NCI-H446 treated with DMSO at 0.1 percent for 48 hours (cell line): ENCODE measurements at places on chromosomes 5 and 9.

DNA sequence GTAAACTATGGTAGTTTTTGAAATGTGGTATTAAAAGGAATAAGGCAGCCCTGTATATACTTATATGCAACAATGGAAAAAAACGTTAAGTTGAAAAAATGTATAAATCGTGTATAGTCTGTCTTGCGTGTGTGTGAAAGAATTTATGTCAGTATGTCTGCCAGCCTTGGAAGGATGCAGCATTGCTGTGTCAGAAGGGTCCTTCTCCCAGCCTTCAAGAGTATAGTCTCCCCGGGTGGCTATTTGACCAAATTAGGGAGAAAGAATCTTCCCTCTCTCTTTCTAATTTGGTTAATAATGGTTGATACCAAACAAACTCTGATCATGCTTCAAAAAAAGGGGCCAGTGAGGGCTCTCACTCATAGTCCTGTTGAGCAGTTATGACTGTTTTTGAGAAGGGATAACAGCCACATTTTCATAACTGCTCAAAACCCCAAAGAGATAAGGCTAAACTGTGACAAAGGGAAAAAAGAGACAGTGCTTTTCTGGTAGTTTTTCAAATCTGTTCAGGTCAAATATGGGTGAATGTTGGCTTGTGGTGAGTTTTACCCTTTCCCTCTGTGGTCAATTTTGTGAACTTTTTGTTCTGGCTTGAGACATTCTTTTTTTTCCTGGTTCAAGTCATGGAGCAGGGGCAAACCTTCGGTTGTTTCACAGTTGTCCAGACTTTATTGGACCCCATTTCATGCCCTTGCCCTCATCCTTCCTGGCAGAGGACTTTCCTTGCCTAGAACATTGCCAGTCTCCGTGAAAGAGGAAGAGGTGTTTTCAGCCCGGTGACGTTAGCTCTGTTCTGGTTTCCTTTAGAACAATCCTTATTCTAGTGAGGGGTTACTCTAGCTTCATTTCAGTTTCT, 21.0 kb downstream of the SNX30 start:
- DNase-seq, result no peak

DNA sequence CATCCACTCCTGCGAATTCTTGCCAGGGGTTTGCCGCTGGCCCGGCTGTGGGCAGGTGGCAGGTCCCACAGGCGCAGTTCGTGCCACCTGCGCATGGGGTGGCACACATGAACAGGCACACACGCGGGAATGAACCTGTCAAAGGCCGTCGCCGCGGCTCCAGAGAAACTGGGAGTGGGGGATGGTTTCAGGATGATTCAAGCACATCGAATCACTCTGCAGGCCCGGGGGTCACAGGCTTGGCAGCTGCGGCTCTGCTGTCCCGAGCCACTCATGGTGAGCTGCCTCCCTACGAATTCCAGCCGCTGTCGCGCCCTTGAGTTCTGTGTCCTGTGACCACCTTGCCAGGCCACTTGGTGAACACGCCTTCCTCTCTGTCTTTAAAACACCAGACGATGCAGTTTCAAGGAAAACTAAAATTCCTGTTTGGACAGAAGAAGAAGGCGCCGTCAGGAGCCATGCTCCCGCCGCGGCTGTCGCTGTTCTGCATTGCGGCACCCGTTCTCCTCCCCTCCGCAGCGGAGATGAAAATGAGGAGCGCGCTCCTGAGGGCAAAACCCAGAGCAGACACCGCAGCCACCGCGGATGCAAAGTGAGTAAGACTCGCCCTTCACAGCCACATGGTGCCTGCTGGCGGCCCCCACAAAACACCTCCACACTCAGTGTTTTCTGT, 15.4 kb upstream of the EXOC3 start:
- DNase-seq, result no peak

- peak; percentile 89 for DNase-seq
These were observed 61.7 kb upstream of the PPP2R2B start for GRCh38 chr5:146940295-146940694.

DNA sequence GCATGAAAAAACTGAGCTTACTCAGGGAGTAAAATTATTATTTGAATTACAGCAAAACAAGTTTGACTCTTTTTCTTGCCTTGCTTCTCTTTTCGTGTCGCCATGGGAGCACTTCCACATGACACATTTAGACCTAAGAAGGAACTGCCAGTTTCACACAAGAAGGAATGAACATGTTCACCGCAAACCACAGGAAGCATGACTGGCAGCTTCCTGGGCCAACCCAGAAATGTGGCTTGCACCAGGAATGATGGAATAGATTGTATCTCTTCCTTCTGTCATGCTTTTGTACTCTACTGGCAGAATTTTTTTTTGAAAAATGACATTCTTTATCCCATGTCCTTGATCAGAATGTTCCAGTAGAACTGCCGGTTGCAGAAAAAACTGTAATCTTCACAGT, 32.9 kb upstream of the MAN2A1 start:
- no peak for DNase-seq

GRCh38 chr9:38358390-38359296, 33.9 kb upstream of the ALDH1B1 start:
- DNase-seq, result no peak

DNA sequence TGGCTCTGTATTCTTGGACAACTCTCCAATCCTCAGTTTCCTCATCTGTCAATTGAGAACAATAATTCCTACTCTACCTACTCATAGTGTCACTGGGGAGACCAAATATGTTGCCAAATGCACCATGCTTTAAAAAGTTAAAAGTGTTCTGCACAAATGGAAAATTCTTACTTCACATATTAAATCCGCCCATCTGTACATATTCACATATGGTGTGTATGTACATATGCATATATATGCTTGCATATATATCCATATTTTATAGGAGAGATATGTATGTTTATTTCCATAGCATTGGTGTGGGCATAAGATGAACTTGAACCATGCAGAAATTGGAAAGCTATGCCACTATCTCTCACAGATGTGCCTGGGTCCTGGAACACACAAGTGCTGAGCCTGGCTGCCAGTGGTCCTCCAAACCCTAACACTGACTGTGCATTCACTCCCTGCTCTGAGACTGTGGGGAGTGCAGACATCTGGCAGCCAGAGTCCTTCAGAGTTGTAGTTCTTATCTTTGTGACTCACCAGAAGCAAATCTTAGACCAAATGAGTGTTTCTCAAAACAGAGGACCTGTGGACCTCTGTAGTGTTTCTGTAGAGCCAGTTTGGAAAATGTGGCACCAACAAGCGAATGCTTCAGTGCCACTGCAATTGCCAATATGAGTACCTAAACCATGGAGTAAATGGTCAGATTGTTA, 168.7 kb downstream of the GRIA1 start:
- no peak for DNase-seq

- no peak for DNase-seq
These were observed 113.3 kb upstream of the GRAMD2B start for GRCh38 chr5:126309860-126310259.

DNA sequence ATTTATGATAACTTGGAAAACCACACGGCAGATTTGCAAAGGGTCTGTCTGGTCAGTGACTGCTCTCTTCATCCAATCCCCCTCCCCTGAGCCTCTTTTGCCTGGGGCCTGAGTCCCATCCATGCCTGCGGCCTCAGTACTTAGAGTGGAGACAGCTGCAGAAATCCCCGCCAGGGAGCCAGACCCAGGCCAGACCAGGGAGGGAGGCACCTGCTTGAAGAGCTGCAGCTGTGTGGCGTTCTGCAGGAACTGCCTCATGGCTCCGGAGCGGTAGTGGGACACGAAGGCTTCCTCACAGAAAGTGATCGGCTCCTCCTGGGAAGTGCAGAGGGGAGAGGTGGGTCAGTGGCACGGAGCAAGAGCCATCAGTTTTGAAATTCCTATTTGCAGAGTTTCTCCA, 101.6 kb downstream of the CRB2 start:
- no peak for DNase-seq

DNA sequence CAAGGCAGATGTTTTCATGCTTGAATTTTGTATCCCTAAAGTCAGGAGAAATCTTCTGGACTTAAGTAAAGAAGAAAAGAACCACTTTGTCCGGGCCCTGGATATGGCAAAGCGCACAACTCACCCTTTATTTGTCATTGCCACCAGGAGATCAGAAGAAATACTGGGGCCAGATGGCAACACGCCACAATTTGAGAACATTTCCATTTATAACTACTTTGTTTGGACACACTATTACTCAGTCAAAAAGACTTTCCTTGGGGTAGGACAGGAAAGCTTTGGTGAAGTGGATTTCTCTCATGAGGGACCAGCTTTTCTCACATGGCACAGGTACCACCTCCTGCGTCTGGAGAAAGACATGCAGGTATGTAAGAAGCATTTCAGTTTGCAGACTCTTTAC, 2.3 kb downstream of the TYRP1 start:
- DNase-seq, result peak; percentile 62

DNA sequence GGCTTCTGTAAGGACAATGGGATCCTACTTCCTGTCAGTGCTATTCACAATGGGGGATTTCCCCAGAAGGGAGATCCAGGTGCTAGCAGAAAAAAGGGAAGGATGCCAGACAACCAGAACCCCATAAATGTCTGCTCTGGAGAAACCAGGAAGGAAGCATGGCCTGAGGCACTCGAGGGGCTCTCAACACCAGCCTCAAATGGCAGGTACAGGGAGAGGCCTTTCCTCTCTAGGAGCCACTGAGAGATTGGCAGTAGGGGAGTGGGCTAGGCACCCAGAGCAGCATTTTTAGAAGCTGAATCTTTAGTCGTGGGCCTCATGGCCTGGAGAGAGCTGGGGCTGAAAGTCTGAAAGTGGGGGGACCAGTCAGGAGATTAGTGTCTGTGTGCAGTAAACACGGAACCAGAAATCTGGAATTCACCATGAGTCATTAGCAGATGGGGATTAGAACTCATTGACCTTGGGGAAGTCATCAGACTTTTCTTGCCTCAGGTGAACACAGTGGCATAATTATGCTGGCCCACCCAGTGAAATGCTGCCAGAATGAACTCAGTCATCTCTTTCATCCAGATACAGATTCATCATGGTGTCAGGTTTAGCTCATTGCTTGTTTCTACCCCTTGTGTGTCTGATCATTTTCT, 28.3 kb downstream of the ARHGEF28 start:
- no peak for DNase-seq

DNA sequence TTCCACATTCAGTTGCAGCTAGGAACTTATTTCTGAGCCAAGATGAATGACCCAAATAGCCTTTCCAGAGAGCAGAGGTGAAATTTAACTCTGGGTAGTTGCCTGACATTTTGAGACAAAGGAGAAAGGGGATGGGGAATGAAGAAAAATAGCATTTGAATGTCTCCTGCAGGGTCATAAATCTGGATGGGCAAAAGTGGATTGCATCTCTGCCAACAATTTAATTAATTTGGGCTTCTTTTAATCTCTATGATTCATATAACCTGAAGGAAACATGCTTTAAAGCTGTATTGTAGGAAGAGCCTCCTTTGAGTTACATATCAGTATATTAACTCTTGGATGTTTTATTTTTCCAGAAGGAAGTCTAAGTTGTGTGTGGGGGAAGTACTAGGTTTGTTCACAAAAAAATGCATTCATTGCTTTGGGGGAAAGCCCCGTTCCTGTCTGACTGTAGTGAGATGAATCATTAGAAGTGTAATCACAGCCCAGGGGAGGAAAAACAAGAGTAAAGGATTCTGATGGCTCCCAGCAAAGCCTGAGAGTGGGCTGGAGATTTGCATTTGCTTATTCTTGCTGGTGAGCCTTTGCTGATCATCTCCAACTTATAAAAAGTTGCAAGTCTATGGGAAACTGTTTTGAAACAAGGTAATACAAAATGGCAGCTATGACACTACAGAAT, 133.0 kb upstream of the IQGAP2 start:
- no peak for DNase-seq

DNA sequence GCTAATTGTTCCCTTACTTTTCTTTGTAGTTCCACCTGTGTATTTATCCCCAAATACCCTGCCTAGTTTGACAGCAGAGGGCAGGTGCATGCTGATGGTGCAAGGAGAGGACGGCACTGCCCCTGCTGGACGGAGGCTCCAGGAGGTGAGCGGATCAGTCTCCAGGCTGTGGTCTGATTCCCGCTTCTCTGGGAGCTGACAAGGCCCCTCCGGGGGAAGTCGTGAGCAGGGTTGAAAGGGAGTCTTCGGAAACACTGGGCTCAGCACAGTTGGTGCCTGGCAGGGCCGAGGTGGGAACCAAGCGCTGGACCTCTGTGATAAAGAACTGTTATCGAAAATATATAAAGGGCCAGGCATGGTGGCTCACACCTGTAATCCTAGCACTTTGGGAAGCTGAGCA, 52.9 kb downstream of the RASGEF1C start:
- no peak for DNase-seq

DNA sequence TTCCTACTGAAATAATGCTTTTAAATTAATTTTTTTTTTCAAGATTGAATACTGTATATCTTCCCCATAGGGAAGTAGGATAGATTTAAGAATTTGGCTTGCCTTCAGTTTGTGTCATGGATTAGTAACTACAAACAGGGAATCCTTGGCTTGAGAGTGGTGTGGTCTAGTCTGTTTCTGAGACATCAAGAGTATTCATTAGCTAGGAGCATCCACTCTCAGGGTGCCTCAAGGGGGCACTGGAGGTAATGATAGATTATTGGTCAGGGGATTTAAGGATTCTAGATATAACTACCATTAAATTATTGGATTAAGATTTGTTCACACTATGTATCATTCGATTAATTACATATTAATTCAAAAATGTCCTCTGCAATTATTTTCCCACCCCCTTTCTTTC, 91.8 kb upstream of the TXNDC8 start:
- DNase-seq, result no peak

DNA sequence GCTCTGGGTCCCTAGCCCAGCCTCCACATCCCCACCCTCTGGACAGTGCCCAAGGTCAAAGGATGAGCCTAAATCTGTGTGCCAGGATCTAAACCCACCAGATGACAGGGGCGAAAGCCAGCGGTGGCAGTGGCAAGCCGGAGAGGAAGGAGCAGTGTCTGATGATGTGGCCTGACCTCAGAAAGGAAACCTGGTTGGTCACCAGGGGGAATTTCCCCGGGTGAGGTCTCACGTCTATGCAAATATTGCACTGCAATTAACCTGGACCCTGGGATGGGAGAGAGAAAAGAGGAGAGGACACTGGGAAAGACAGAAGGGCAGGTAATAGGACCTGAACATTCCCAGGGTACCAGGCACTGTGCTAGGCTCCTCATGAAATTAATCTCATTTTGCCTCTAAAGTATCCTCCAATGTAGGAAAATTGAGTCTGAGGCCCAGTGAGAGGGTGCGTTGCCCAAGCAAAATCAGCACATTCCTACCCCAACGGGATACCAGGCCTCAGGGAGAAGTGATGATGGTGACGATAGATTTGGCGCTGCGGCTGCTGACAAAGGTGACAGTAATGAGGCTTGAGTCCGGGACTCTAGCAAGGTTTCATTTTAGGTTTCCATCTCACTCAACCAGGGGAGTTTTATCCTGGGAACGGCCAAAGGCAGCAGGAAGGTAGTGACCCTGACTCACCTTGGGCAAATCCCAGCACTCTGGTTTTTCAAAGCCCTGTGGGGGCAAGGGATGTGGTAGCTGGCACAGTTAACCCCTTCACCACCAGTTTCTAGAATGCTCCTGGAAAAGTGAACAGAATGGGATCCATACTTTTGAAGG, 13.4 kb upstream of the TNIP1 start:
- no peak for DNase-seq

DNA sequence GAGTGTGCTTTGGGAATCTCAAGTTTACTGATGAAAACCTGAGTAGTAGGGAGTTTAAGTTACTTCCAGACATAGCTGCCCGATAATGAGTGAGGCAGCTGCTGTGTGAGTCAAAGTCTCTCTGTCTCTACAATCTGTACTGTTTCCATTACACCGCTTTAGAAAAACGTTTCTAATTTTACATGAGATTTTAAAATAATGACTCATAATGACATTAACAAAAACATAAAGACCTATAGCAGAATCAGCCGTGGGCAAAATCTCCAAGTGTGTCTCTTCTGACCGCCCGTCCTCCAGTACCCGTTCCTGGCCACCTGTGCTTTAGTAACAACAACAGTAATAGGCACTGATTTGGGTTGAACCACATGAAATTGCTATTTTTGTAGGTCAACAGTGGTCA, 69.6 kb upstream of the PRRC1 start:
- DNase-seq, result no peak
